ENCODE measurements at places on chromosomes 3 and 15.

DNA sequence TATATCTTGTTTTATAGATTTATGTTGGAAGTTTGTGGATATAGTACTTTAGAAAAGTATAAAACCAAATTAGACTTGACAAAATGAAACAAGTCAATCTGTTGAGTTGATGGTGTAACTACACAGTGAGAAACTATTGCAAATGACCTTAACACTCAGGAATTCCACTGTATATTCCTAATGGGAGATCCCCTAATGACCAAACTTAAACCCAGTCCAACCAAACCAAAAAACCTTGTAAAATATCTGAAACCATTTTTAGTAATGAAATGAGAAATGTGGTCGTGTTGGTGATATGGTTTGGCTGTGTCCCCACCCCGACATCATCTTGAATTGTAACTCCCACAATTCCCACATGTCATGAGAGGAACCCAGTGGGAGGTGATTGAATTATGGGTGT lies 31.9 kb upstream of the ATP13A3 start:
- H3K27ac ChIP-seq = no peak overlapping the region
- DNase-seq = no peak
- H3K4me3 ChIP-seq = no peak overlapping the region
- peaks cover 34% of the 10 kb centered on the region for H3K4me1 ChIP-seq
- no peaks in the 10 kb centered on the region for H3K36me3 ChIP-seq

DNA sequence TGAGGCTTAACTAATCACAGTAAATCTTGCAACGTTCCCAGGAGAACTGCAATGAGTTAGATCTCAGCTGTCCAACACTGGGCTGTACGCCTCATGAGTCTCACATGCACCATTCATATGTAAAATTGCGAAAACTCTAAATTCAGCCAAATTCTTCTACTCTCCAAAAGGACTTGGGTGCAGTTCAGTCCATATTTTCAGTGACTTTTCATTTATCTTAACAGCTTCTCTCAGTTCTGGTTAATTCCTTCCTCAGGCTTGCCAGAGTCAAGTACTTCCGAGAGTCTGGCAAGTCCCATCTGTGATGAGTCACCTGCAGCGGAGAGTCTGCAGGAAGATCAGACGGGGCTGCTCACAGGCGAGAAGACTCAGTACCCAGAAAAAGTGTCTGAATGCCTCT lies 11.5 kb downstream of the CCDC80 start:
- peaks cover 3% of the 10 kb centered on the region for H3K27me3 ChIP-seq
- DNase-seq = peak; percentile 52
- H3K27ac ChIP-seq = no peak overlapping the region
- peaks cover 6% of the 10 kb centered on the region for H3K4me1 ChIP-seq
- H3K36me3 ChIP-seq = no peaks in the 10 kb centered on the region
- H3K4me3 ChIP-seq = no peak overlapping the region

DNA sequence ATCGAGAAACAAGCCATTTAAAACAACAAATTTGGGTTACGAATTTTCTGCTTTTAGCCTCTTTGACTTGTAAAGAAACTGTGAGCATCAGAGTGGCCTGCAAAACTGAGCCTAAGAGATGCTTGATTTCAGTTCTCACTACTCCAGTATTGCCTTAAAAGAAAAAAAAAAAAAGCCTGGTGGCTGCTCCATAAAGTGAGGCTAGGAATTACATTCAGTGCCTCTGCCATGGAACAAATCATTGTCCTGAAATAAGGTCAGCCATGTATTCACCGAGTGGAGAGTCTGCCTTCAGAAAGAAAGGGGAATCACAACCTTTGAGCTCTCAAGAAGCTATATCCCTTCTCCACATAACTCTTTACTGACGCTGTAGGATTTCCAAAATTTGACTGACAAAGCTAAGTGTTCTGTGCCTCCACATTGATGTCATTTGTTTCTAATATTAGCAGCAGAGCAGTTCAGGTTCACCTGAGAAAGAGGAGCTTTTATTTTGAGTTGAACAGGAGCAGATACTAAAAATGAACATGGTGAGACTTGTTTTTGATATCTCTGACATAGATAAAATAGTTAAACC lies 137.3 kb downstream of the SSR3 start:
- H3K27ac ChIP-seq = no peak overlapping the region
- DNase-seq = no peak
- H3K4me1 ChIP-seq = no peaks in the 10 kb centered on the region
- H3K4me3 ChIP-seq = no peak overlapping the region
- H3K36me3 ChIP-seq = no peaks in the 10 kb centered on the region

- no peak for DNase-seq
- no peaks in the 10 kb centered on the region for H3K4me1 ChIP-seq
- no peak overlapping the region for H3K4me3 ChIP-seq
- no peak overlapping the region for H3K27ac ChIP-seq
- no peaks in the 10 kb centered on the region for H3K27me3 ChIP-seq
- no peaks in the 10 kb centered on the region for H3K36me3 ChIP-seq
Observed at GRCh38 chr3:96731031-96731430, 83.4 kb upstream of the EPHA6 start.

DNA sequence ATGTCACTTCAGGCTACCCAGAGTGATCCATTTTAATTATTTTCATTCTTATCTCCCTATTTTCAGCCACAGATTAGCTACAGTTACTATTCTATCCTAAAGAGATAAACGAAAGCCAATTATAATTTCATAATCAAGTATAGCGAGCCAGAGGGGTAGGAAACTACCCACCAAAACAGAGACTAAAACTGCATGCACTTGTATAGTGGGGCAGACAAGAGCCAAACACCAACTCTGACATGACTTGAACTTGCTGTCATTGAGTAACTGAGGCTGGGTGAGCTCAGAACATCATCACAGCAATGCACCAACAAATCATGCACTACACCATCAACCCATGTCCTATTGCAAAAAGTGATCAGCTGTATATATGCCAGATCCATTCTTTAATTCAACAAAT lies 64.8 kb downstream of the FBN1 start:
- no peaks in the 10 kb centered on the region for H3K27me3 ChIP-seq
- DNase-seq = no peak
- H3K4me3 ChIP-seq = no peak overlapping the region
- no peaks in the 10 kb centered on the region for H3K4me1 ChIP-seq

- H3K36me3 ChIP-seq = no peaks in the 10 kb centered on the region
- no peak overlapping the region for H3K4me3 ChIP-seq
- H3K27ac ChIP-seq = no peak overlapping the region
- DNase-seq = no peak
- no peaks in the 10 kb centered on the region for H3K4me1 ChIP-seq
Observed at GRCh38 chr3:54211097-54211496, 88.7 kb downstream of the CACNA2D3 start.

GRCh38 chr15:57611938-57612337 lies 20.2 kb downstream of the MYZAP start:
- H3K4me3 ChIP-seq = no peak overlapping the region
- no peaks in the 10 kb centered on the region for H3K36me3 ChIP-seq
- H3K27me3 ChIP-seq = no peaks in the 10 kb centered on the region
- no peak overlapping the region for H3K27ac ChIP-seq
- peak; percentile 43 for DNase-seq

DNA sequence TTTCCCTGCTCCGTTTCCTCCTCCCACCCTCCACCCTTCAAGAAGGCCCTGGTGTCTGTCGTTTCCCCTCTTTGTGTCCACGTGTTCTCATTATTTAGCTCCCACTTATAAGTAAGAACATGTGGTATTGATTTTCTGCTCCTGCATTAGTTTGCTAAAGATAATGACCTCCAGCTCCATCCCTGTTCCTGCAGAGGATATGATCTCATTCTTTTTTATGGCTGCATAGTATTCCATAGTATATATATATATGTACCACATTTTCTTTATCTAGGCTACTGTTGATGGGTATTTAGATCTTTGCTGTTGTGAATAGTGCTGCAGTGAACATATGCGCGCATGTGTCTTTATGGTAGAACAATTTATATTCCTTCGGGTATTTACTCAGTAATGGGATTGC lies 4.8 kb downstream of the ST6GAL1 start:
- no peak overlapping the region for H3K27ac ChIP-seq
- H3K27me3 ChIP-seq = no peaks in the 10 kb centered on the region
- H3K4me1 ChIP-seq = peaks cover 36% of the 10 kb centered on the region

DNA sequence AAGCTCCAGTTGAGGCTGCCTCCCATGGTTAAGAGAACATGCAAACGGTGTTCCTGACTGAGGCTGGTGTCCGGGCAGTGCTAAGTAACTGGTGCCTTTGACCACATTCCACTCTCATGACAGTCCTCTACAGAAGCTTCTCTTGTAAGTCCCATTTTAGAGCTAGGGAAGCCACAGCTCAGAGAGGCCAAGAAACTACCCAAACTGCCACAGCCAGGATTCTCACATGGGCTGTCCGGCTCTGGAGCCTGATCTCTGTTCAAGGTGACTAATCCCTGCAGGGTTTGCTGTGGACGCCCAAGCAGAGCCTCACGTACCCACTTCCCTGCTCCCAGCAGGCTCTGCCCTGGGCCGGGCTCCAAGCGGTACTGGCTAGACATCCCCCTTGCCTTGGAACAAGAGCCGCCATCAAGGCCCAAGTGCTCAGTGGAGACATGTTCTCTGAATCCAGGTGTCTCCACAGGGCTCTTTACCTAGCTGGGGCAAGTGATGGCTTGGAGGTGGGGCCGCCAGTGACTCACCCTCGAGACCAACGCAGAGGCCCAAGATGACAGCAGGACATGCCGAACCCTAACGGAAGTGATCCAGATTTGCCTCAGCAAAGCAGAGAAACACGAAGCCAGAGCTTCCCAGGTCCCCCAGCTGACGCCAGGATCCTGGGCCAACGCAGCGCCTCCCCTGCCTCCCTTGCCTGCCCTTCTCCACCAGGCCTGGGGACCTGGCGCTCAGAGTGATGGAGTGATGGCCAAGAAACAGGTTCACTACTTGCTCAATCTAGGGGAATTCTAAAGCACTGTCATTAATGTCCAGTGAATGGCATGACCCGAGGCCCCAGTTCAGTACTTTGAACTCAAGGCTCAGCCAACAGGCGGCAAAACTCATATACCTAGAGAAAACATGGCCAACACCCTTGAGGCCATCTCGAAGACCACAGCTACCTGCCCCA lies 24.4 kb downstream of the KLHL25 start:
- no peak overlapping the region for H3K4me3 ChIP-seq
- no peaks in the 10 kb centered on the region for H3K36me3 ChIP-seq
- H3K27ac ChIP-seq = no peak overlapping the region
- no peaks in the 10 kb centered on the region for H3K27me3 ChIP-seq
- H3K4me1 ChIP-seq = peaks cover 4% of the 10 kb centered on the region

- H3K36me3 ChIP-seq = no peaks in the 10 kb centered on the region
- no peak overlapping the region for H3K4me3 ChIP-seq
- peaks cover 6% of the 10 kb centered on the region for H3K4me1 ChIP-seq
- no peak overlapping the region for H3K27ac ChIP-seq
Observed at GRCh38 chr3:24680214-24680967, 185.7 kb upstream of the THRB start.

DNA sequence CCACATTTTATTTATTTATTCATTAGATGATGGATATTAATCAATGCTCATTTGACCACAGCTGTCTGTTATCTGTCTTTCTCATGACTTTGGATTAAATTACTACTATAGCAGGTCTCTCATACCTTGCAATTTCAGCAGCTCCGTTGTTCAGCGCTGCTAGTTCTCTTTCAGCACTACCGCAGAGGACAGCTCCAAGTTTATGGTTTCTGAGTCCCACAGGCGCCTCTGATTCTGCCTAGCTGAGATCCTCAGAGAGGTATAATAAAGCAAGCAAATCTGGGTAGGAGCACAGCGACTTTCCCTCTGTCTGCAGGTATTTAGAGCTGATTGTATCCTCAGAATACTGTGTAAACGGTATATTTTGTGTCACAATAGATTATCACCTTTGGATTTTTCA lies 204.9 kb downstream of the CNTN4 start:
- no peaks in the 10 kb centered on the region for H3K27me3 ChIP-seq
- no peaks in the 10 kb centered on the region for H3K36me3 ChIP-seq
- H3K4me1 ChIP-seq = no peaks in the 10 kb centered on the region
- peak; percentile 32 for DNase-seq
- H3K27ac ChIP-seq = no peak overlapping the region
- no peak overlapping the region for H3K4me3 ChIP-seq

GRCh38 chr15:38610748-38611147 lies 46.1 kb upstream of the RASGRP1 start:
- H3K27me3 ChIP-seq = no peaks in the 10 kb centered on the region
- peaks cover 40% of the 10 kb centered on the region for H3K4me1 ChIP-seq
- peak overlapping the region; percentile 61 for H3K27ac ChIP-seq
- no peak overlapping the region for H3K4me3 ChIP-seq
- peak; percentile 32 for DNase-seq

DNA sequence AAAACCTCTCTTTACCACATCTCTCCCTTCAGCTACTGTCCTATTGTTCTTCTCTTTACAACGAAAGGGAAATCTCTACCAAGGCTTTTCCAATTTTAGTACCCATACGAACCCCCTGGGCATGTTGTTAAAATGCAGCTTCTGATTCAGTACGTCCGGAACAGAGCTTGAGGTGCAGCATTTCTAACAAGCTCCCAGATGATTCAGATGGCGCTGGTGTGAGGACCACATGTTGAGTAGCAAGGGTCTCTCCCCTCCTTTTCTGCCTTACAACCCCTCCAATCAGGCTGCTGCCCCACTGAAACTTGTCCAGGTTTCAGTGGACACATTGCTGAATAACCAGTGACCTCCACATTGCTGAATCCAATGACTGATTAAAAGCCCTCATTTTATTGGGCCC lies 177.1 kb upstream of the FEZF2 start:
- peaks cover 25% of the 10 kb centered on the region for H3K27me3 ChIP-seq
- H3K4me3 ChIP-seq = no peak overlapping the region
- no peaks in the 10 kb centered on the region for H3K4me1 ChIP-seq
- no peak for DNase-seq

DNA sequence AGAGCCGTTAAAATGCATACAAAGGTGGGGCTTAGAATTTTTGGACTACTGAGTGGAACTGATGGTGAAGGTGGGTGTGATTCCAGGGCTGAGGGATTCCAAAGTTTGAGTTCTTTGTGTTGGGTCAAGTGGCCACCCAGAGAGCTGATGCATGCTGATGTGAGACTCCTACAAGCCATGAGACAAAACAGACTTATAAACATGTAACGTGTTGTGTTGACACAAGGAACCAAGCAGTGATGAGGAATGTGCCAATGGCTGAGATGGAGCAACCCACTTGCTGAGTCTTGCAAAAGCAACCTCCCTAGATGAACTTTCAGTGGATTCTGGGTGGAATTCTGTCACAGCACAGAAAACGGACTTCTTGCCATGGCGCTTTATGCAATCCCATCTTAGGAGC lies 289.0 kb downstream of the TLE3 start:
- H3K27me3 ChIP-seq = peaks cover 2% of the 10 kb centered on the region
- H3K4me3 ChIP-seq = no peak overlapping the region
- no peaks in the 10 kb centered on the region for H3K36me3 ChIP-seq
- H3K27ac ChIP-seq = no peak overlapping the region
- no peak for DNase-seq

DNA sequence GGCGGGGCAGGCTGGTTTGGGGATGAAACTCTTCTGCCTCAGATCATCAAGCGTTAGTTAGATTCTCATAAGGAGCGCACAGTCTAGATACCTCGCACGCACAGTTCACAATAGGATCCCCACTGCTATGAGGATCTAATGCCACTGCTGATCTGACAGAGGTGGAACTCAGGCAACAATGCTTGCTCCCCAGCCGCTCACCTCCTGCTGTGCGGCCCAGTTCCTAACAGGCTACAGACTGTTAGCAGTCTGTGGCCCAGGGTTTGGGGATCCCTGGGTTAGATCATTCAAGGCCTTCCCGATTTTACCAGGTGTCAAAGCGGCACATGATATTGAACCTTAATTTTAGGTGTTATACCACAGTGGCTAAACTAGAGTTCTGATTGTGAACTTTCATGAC lies 232.8 kb downstream of the UBE2E2 start:
- no peak overlapping the region for H3K4me3 ChIP-seq
- H3K4me1 ChIP-seq = peaks cover 33% of the 10 kb centered on the region
- H3K27ac ChIP-seq = no peak overlapping the region
- H3K27me3 ChIP-seq = peaks cover 3% of the 10 kb centered on the region
- no peak for DNase-seq
- H3K36me3 ChIP-seq = no peaks in the 10 kb centered on the region

- no peak for DNase-seq
- H3K27me3 ChIP-seq = peaks cover 16% of the 10 kb centered on the region
- no peaks in the 10 kb centered on the region for H3K36me3 ChIP-seq
Observed at GRCh38 chr3:146313746-146314111, 62.8 kb upstream of the PLSCR4 start.

Measured in activated naive CD4-positive, alpha-beta T cell treated with anti-CD3 and anti-CD28 coated beads for 36 hours (primary cell).